ENCODE measurements at places on chromosomes 1 and 21.

DNA sequence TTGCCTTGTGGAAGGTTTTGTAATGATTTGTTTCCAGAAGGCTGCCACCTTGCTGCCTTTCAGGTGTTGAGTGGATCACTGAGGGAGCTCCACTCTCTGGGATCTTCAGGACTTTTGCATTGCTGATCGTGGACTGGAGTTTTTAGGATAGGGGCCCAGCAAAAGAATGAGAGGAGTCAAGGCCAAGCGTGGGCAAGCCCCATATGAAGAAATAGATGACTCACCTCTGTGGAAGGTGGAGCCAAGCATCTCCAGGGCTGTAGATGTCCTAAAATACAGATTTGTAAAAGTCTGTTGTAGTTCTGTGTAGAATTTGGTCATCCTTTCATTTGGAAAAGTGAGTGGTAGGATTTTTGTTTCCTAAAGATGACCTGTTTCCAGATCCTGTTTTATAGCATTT, 67.0 kb downstream of the ST3GAL3 start:
- DNase-seq = no peak

DNA sequence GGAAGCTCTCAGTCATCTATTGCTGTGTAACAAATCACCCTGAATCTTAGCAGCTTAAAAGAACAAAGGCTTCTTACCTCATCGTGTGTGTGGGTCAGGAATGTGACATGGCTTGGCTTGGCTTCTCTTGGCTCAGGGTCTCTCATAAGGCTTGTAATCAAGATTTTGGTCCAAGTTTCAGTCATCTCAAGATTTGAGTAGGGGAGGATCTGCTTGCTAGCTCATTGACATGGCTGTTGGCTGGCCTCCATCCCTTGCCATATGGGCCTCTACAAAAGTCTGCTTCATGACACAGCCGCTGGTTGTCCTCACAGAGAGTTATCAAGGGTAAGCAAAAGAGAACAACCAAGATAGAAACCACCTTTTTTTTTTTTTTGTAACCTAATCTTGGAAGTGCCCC, 207.7 kb downstream of the PTPRC start:
- DNase-seq = no peak

GRCh38 chr1:205563927-205564441, 59.5 kb downstream of the CDK18 start:
- DNase-seq = no peak

GRCh38 chr21:25967901-25968438, 202.6 kb downstream of the APP start:
- DNase-seq = no peak

DNA sequence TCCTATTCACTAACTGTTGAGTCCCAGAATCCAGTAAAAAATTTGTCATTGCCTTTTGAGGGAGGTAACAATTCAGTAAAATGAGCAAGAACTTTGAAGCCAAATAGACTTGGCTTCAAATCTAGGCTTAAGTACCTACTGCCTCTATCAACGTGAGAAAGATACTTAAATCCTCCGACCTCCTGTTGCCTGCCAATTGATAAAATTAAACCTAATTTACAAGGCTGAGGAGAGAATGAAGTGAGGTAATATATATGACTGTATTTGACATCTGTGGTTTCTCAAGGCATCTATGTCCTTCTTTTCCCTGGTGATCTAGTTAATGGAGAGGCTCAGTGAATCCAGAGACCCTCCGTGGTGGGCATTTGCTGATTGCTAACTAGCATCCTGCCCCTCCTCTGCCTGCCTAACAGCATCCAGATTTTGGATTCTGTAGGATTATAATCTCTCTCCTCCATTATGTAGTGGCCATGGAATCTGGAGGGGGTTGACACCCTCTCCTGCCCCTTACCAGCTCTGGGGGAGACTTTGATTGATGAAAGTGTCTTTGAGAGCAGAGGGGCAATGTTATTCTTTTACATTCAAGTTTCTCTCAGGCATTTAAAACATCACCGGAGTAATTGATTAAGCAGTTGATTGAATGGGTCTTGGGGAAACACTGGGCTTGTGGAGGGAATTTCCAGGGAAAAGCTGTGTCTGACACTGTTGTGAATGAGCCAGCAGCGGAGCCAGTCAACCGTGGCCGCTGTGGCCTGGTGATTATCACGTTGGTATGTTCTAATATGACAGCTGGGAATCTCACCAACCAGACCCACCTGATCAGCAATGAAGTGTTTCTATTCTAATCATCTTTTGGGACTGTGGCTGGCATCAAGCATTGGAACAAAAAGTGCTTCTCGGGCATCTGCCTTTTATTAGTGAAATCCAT, 140.7 kb upstream of the FAM78B start:
- no peak for DNase-seq

DNA sequence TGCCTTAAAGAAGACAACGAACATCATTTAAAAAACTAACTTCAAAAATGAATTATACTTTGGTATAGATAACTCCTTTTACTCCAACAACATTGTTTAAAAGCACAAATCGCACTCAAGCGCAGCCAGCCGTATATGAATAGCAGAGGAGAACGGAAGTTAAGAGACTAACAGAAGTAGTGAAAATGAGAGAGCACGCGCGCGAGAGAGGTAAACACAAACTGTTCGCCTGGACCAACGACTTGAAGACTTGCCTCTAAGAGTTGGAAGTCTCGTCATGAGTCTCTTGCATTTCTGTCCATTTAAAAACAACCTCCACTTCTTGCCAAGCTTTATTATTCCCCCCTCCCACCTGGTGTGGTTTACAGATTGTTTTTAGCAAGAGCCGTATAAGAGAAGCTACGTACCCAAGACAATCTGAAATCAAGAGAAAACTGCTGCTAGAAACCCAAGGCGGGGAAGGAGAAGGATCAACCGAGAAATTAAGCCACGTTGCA, 479 bp downstream of the SELENOF start:
- DNase-seq = peak; percentile 30

- no peak for DNase-seq
Observed at GRCh38 chr1:109626682-109627408, 7.2 kb downstream of the AMPD2 start.

DNA sequence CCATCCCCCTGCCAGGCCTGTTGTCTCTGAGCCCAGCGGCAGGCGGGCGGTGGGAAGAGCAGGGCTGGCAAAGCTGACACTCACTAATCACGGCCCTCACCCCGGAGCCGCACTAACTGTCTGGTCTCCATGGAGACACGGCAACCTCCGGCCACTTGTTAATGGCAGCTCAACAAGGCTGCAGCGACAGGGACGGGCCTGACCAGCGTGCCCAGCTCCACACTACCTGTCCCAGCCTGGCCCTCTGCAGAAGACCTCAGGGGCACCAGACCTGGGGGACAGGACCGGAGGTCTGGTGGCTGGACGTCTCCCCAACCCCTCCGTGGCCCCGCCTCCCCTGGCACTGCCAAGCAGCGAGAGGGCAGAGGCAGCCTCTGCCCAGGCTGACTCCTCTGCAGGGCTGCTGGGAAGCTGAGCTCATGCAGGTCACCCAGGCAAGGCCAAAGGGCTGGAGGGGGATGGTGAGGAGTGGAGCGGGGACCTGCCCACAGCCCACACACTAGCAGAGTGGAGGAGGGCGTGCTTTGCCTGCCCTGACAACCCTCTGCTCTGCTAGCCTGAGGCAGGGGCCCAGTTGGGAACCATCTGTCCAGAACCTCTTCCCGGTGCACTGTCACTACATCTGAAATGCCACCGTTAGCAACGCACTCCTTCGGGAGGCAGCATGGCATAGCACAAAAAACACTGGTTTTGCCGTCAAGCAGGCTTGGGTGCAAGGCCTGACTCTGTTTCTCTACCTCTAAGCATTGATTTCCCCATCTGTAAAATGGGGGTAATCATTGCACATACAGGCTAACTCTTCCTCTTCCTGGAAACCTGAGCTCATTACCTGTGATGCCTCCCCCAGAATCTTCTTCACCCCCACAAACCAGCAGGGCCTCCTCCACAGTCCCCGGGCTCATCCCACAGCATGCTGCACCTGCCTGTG, 29.6 kb upstream of the WASF2 start:
- no peak for DNase-seq

- no peak for DNase-seq
Observed at GRCh38 chr1:89739844-89740216, 81.0 kb upstream of the LRRC8D start.

DNA sequence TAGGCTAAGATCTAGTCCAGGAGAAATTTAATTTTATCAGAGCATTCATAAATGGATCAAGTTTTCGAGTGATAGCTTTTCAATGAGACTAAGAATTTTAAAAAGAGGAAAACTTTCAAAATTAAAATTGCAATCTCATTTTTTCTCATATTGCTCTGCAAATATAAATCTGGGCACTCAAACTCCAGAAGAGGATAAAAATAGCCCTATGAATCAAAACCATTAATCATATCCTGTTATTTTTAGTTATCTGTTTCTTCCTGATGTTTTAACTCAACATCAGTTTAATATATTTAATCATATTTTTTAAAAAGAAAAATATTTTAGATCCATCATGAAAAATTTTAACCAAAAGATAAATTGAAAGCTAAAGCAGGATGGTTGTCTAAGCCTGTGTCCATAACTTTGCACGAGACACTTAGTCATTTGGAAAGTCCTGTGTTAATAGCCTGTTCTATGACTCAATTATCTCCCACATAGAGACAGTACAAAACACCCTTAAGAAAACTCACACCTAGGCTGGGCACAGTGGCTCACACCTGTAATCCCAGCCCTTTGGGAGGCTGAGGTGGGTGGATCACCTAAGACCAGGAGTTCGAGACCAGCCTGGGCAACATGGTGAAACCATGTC, 17.1 kb upstream of the PRRC2C start:
- peak; percentile 73 for DNase-seq

- DNase-seq = no peak
Observed at GRCh38 chr21:46122758-46123683, 25.1 kb downstream of the COL6A2 start.

GRCh38 chr21:16879479-16879878, 633.4 kb upstream of the CXADR start:
- DNase-seq = no peak

GRCh38 chr1:225423518-225423855, 4.4 kb downstream of the LBR start:
- DNase-seq = no peak

- DNase-seq = no peak
Observed at GRCh38 chr1:170445096-170445495, 86.9 kb upstream of the GORAB start.

- DNase-seq = no peak
Observed at GRCh38 chr1:25487628-25488027, 55.8 kb upstream of the LDLRAP1 start.

DNA sequence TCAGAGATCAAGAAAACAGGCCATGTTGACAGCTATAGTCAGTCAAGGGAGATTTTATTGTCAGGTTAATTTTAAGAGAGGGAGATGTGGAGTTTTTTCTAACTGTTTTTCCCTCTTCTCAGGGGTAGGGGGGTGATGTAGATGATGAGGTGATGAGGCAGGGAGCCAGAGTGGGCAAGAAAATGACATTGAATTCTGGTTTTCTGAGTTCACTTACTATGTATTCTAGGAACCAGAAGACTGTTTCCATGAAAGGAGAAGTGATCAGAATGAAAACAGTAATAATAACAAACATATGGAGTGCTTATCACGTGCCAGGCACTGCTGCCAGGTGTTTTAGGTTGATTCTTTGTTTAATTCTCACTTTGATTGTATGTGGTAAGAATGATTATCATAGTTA, 40.2 kb downstream of the CASQ2 start:
- no peak for DNase-seq

GRCh38 chr1:203199816-203200571, 13.5 kb upstream of the CHI3L1 start:
- no peak for DNase-seq

DNA sequence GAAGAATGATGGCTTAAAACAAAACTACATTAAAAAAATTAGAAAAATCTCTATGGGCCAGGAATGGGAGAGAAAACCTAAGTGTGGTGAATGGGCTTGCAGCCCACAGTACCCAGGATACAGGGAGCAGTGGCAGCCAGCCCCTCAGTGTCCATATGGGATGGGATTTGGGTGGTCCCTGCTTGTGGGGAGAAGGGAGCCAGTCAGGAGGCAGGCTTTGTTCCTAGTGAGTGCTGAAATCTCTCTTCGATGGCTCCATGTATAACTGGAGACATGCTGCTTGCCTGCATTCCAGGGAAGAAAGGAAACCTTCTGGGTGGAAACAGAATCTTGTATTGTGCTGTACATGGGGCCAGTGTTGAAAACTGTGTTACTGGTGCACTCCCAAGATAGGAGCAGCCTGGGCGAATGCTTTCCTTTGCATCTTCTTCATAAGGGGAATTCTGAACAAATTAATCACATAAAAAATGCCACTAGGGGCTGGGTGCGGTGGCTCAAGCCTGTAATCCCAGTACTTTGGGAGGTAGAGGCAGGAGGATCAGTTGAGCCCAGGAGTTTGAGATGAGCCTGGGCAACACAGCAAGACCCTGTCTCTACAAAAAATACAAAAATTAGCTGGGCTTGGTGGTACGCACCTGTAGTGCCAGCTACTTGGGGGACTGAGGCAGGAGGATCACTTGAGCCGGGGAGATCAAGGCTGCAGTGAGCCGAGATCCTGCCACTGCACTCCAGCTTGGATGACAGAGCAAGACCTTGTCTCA, 36.0 kb downstream of the PTPRU start:
- no peak for DNase-seq

DNA sequence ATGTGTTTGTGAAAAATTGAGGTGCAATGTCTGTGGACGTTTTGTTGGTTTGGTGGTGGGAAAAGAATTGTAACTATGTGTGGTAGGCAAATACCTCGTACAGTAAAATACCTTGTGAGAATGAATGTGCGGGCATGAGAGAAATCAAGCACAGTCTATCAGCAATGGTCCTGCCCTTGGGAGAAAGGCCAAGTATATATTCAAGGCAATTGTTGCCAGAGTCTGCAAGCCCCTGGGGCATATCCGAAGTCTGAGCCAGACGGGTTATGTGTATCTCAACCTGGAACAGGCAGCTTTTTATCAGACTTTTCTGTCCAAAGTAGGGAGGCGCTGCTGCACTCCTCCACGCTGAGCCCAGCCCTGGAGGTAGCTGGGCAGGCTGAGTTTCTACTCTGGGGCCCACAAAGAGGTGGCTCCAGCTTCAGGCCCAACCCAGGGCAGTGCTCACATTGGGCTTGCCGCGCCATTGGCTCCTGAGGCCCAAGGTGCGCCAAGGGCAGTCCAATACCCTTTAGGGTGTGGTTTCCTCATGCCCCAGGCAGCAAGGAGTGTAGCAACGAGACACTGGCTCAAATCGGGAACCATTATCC, 9.4 kb upstream of the GNL2 start:
- no peak for DNase-seq

DNA sequence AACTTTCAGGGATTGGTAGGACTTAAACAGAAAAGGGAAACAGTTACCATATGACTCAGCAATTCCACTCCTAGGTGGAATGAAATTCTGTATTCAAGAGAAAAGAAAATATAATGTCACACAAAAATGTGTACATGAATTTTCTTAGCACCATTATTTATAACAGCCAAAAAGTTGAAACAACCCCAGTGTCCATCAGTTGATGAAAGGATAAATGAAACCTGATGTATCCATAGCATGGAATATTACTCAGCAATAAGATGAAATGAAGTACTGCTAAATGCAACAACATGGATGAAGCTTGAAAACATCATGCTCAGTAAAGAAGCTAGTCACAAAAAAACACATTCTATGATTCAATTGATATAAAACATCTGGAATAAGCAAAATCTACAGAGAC, 15.5 kb downstream of the EEIG2 start:
- DNase-seq = no peak

GRCh38 chr21:43873673-43874072, 8.7 kb downstream of the AGPAT3 start:
- DNase-seq = no peak

GRCh38 chr1:151574575-151575529, 34.7 kb downstream of the TUFT1 start:
- DNase-seq = no peak

- no peak for DNase-seq
Observed at GRCh38 chr1:59028048-59028447, 244.2 kb upstream of the JUN start.

- DNase-seq = no peak
Observed at GRCh38 chr1:27099135-27099586, 55.8 kb downstream of the SLC9A1 start.
